ENCODE measurements at places on chromosomes 11 and 22.

DNA sequence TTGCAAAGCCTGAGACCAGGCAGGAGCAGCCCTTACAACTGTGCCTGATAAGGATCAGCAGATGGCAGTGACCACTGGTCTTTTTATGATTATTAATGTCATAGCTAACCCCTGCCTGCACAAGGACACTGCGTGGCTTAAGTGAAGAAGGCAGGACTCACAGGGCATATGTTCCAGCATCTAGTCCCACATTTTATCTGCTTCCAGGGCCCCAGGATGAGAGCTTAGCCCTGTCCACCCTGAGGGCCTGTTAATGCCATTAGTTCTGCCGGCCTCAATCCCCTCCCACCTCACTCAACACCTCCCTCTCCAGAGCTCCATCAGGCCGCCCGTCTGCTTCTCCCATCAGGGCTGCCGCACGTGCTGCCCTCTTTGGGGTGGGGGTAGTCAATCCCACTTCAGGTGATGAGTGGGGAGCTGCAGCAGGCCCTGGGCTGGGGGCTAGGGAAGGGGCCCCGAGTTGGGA is 33.1 kb upstream of the TSPAN18 start:
- no peak for DNase-seq

GRCh38 chr11:13940907-13941256 is 21.6 kb upstream of the SPON1 start:
- DNase-seq: no peak

DNA sequence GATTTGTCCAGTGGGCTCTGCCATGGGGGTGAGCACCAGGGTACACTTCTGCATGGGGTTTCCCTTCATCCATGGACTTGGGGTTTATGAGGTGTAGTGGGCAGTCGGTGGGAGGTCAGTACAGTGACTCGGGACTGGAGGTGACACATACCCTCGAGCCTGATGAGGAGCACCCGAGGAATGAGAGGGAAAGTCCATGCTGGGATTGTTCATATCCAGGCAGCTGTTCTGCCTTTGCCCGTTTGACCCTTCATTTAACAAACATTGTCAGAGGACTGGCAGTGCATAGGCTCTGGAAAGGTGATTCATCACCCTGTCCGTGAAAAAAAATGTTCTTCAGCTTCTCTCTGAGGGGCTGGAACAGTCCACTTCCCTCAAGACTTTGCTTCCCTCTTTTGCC is 2.7 kb downstream of the NAV2 start:
- peak; percentile 81 for DNase-seq

DNA sequence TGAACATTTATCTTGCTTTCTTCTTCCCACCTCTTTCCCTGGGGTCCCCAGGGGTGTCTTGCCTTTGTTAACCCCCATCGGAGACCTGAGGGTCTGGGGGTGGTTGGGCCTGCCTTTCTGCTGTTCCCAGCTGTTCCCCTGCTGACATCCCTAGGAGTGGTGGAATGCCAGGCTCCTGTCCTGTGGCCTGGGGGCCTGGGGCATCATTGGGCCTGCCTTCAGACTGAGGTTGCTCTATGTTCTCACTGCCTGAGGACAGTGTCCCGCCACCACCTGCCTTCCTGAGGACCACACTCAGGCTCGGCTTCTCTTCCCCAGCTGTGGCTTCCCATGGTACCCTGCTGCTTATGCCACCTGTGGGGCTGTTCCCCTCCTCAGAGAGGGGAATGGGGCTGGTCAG is 1.1 kb upstream of the IL18BP start:
- DNase-seq: no peak

DNA sequence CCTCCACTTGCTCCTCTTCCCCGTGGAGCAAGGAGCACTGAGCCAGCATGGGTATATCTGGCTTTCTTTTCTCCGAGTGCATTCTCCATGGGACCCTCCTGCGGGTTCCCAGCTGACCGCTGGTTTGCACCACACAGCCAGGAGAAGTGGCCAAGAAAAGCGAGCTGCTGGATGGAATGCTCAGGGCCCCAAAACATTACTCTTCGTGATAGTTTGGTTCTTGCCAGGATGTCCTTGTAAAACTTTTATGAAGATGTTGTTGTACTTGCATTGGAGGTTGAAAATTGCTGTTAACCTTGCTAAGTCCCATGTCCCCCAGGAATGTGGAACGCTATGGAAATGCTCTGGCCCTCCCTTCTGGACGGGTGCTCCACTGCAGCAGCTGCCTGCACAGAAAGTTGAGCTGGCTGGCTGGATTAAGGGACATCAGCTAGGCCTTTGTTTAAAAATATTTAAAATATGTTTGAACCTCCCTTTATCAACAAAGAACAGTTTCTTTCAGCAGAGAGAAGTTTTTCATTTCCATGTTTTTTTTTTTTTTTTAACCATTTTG is 68.7 kb downstream of the ZNRF3 start:
- DNase-seq: no peak

DNA sequence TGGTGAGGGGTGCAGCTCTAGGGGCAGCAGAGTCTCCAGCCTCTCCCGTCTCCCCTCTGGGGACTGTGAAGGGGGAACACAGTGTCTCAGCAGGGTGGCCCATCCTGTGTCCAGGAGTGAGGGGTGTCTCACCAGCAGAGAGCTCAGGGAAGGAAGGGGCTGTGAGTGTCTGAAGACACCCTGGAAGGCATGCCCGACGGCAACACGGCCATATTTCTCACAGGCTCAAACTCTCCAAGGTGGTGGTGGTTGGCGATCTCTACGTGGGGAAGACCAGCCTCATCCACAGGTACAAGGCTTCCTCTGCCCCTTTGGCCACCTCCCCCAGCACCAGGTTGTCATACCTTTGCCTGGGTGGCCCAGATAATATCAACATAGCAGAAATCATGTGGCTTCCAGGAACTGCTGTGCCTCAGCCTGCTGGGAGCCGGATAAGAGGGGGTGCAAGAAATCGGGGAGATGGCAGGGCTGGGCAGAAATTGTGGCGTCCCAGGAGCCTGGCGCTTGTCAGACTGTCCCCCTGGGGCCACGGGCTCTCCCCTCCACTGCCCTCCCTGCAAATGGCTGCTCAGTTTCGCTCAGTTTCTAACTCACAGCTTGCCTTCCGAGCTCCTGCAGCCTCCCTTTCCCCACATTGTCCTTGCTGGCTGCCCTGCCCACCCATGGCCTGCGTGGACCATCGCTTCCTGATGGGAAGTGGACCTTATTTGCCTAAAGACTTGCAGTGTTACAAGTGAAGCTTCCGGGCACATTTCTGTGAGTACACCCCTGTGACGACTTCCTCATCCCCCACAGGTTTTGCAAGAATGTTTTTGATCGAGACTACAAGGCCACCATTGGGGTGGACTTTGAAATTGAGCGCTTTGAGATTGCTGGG is 7.2 kb downstream of the RAB36 start:
- DNase-seq: no peak

DNA sequence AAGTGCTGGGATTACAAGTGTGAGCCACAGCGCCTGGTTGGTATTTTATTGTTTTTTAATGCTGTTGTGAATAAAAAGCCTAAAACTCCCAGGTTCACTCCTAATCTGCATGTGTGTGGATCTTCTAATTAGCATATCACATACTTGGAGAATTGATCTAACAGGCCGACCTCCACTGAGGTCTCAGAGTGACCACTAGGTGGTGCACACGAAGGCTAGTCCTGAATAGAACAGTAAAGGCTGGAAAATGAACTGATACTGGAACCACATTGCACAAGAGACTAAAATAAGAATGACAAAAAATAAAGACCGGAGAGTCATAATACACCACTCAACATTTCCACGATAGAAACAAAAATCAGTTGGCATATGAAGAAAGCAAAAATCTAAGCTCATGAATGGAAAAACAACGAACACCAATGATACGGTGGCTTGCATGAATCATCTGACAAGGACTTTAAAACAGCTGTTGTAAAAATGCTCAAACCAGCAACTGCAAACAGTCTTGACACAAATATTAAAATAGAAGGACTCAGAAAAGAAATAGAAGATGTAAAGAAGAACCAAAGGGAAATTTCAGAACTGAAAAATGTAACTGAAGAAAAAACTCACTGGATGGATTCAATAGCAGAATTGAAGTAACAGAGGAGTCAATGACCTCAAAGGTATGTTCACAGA is 19.2 kb downstream of the PIM3 start:
- no peak for DNase-seq

DNA sequence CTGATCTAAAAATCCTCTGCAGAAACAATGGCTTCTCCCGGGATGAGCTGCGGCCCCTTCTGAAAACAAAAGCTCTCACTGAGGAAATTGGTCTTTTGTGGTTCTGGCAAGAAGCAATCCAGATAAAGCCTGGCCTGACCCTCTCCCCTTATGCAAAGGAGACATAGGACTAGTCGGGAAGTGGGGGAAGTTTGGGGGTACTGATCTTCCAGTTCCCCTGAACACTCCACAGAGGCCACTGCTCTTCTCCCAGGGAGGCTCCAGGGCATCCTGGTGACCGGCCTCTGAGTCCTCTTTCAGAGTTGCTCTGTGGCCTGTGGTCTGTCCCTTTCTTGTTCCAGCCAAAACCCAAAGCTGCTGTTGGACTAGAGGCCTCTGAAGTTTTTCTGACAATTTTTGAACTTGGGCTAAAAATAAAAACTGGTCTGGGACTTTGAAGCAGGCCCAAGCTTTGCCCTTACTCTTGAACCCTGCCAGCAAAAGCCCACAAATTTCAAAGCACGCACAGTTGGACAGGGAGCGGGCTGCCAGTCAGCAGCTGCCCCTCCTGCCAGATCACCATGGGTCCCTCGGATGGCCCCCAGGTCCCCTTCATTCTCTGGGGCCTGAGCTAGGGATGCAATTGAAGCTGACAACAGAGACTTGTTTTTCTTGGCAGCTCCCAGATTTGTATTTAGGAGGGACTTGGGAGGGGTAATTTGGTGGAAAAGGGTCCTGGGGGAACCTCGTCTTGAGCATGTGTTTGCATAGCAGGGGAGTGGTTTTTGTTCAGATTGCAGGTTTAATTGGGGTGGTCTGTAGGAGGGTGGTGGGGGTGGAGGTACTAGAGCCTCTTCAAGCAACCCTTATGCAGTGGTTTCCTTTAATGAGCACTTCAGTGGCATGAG is 381.6 kb upstream of the CADM1 start:
- no peak for DNase-seq

- peak; percentile 71 for DNase-seq
Measured at GRCh38 chr22:37497062-37497599, 10.9 kb upstream of the MFNG start.

DNA sequence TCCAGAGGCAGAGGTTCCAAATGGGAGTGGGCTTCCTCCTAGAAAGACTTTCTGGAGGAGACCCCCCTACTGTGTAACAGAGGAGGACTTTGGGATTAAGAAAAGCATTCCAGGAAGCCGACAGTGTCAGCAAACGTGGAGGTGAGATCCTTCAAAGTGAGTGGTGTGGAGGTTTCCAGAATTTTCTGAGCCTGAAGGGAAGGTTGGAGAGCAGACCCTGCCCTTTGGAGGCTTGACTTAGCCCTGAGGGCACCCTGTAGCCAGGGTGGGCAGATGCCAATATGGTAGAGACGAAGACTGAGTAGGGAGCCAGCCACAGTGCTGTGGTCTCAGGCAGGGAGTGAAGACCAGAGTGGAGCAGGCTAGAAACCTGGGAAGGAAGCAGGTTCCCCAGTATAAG is 1.8 kb upstream of the KLHL22 start:
- DNase-seq: no peak

- no peak for DNase-seq
Measured at GRCh38 chr11:22666688-22667439, 453 bp downstream of the GAS2 start.

DNA sequence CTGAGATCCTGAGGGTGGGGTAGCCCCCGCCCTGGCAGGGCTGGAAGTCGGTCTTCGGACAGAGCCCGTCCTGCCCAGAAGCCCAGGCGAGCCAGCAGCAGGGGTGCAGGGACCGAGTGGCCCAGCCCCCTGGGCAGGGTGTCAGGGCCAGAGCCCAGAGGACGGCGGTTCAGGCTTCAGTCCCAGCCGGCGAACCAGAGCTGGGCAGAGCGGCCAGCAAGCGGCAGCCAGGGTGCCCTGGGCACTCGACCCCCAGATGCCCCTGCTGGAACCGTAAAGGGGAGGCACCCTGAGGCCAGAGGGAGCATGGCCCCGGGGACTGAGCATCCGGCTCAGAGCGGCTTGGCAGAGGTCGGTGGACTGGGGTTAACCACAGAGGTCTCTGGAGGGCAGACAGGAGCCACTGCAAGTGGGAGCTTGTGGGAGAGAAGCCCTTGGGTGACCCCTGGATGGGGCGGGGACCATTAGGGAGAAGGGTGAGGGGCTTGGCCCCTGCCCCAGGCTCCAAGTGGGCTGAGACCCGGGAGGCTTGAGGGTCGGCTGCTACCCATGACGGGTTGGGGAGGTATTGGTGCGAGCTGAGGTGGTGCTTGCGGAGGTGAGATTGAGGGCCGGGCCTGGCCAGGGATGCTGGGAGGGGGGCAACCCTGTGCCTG is 15.9 kb downstream of the LSP1 start:
- DNase-seq: no peak

GRCh38 chr11:65104628-65105027 is 7.0 kb upstream of the TM7SF2 start:
- DNase-seq: no peak

DNA sequence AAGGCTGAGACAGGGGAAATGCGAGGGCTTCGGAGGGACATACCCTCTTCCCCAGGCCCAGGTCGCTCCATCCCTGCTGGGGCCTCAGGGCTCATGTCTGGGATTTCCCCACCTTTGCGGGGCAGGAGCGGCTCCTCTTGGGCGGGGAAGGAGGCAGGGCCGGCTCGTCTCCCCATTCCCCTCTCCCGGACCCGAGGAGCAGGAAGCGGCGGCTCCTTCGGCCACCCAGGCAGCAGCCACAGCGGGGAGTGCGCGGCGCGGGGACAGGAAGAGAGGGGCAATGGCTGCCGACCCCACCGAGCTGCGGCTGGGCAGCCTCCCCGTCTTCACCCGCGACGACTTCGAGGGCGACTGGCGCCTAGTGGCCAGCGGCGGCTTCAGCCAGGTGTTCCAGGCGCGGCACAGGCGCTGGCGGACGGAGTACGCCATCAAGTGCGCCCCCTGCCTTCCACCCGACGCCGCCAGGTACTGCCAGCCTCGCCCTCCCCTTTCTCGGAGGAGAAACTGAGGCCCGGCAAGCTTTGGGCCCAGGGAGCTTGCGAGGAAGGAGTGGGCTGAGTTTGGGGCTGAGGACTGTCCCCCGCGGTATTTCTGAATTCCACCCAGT is at the start of gene ANKK1:
Gene ANKK1 (plus strand): TSS at position 175 of the 607 bp plus-strand sequence. CDS start 106 bp downstream, at position 281.
- DNase-seq: no peak

GRCh38 chr11:36409152-36409816 is 100.8 kb downstream of the TRAF6 start:
- DNase-seq: no peak

- no peak for DNase-seq
Measured at GRCh38 chr11:75673977-75674582, 5.2 kb upstream of the MAP6 start.

DNA sequence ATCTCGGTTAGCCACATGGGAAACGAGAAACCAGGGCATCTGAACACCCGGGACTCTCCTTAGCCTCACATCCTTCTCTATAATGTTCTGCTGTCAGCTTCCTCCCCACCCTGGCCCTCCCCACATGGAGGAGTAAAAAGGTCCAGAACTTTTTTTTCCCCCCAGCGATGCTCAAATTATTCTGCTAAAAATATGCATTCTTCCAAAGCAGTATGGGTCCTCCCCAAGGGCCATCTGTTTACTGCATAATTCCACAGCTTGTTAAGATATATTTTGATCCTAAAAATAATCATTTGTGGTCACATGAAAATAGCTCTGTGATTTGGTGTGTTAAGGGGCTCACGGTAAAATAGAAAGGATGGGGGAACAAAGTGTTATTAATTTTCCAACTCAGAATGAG is 281.5 kb upstream of the NARS2 start:
- DNase-seq: no peak

- no peak for DNase-seq
Measured at GRCh38 chr11:124376280-124376679, 8.0 kb downstream of the OR8B2 start.

- DNase-seq: no peak
Measured at GRCh38 chr11:32420937-32421901, 14.1 kb downstream of the WT1 start.

Data from AG04450 (cell line).